ENCODE measurements at places on chromosomes 11 and 22.

DNA sequence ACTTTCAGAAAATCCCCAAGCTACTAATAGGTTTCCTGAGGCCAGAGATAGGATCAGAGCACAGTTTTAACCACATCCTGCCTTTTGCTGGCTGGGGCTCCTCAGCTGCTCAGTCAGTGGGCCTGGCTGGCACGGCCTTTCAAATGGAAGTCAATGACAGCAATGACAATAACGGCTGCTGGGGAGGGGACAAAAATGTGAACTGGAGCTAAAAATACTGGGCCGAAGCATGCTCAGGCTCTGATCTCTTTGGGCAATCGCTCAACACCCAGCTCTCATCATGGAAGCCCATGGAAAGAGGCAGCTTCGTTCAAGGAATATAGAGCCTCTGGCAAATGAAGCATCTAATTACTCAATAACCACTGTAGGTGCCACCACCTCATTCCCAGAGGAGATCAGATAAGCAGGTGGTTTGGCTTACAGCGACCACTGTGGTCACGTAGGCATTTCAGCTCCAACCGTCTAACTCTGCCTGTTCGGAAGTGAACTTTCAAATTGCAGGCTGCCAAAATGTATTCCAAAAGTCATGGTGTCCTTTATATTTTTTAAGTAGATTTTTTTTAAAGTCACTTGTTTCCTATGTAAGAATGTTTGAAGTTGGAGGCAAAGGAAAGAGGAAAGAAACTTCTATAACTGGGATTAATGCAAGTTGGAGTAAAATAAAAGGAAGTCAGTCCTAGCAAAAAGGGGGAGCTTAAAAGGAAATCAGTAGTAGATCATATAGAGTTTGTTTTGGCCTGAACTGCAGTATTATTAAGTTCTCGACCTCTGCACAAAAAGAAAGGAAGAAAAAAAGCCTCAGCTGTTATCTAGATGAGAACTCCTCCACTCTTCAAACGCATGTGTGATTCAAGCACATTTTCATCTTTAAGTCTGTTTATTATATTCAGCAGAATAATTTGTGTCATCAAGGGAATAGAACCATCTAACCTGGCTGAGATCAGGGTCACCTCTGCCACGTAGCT, 14.1 kb downstream of the WT1 start:
- peak; percentile 96 for DNase-seq

GRCh38 chr11:104275992-104276391, 112.0 kb upstream of the PDGFD start:
- DNase-seq = no peak

GRCh38 chr22:33272180-33272579, 214.0 kb upstream of the SYN3 start:
- DNase-seq = no peak

GRCh38 chr11:69635195-69635594, 5.8 kb upstream of the CCND1 start:
- DNase-seq = no peak

DNA sequence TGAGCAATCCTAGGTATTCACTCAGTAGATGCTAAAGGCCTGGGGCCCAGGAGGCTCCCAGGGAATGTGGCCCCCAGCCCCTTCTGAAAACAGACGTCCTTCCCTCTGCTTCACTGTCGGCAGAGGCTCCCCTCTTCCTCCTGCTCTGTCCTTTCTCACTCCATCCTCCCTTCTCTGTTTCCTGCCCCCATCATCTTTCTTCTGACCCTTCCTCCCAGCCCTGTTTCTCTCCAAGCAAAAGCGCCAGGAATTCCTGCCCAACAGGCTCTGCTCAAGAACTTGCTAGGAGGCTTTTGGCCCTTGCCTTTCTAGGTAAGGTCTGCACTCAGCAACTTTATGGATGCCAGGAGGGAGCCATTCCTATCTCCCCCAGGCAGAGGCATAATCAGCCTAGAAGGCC, 300.5 kb downstream of the NTM start:
- DNase-seq = no peak

GRCh38 chr11:40032331-40032730, 1427.1 kb downstream of the LRRC4C start:
- no peak for DNase-seq

DNA sequence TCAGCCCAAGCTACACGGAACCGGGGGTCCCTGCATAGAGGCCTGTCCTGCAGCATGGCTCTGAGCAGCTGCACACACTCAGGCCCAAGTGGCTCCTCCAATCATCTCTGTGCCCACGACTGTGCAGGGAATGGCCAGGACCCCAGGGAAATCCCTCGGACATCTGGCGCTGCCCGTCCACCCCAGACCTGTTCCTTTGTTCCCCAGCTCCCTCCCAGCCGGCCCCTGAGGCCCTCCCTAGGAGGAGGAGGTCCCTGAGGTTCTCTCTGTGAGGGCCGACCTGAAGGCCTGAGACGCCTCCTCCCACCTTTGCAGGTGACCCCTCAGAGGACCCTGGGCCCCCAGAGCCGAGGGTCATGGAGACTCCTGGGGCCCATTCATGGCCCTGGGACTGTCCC, 1.1 kb downstream of the MLC1 start:
- DNase-seq = no peak

GRCh38 chr11:116984186-116984585, 114.0 kb downstream of the SIK3 start:
- peak; percentile 34 for DNase-seq

- DNase-seq = no peak
These were observed 23.4 kb upstream of the CADM1 start for GRCh38 chr11:115527534-115528125.

DNA sequence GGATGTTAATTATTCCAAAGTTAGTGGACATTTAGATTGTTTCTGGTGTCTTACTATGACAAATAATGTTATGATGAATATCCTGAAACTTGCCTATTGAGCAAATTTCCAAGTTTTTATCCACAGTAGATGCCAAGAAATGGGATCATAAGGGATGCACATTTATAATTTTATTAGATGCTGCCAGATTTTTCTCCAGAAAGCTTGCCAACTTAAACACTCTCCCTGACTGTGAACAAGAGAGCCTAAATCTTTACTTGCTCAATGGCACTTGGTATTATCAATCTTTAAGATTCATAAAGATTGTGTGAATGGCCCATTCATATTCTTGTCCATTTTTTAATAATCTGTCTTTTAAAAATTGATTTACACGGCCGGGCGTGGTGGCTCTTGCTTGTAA, 82.4 kb downstream of the SPON1 start:
- no peak for DNase-seq

GRCh38 chr11:13116491-13116890, 107.4 kb downstream of the RASSF10 start:
- peak; percentile 56 for DNase-seq

GRCh38 chr11:42631220-42631843, 680.5 kb upstream of the API5 start:
- no peak for DNase-seq

GRCh38 chr11:126257764-126258163, 10.9 kb downstream of the SRPRA start:
- peak; percentile 68 for DNase-seq

DNA sequence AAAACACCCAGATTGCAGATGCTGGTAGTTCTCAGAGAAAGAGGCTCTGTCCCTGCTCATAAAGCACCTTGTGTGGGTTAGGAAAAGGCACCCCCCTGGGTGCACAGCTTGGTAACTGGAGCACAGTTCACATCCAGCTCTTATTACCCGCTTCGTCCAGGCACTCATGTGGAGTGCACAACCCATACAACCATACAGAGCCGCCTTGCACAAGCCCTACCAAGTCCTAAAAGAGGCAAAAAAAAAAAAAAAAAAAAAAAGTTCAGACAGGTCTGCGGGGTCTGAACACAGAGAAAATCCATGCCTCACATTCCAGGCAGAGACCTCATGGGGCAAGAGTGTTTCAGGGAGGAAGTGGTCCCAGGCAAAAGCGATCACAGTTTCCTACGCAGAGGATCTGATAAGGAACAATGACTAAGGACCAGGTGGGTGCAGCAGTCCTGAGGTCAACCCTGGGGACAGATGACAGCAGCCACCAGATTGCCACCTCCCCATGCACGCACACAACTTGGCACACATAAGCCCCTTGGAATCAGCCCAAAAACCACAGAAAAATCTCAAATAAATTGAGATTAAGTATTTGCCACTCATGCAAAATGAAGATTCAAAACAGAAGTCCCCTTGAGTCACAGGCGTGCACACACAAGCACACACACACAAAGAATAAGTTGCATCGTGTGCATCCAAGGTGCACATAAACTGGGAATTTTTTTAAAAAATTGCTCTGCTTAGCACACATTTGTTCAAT, 12.3 kb downstream of the MB start:
- peak; percentile 90 for DNase-seq

GRCh38 chr22:39277142-39277607, 32.4 kb upstream of the PDGFB start:
- peak; percentile 70 for DNase-seq

DNA sequence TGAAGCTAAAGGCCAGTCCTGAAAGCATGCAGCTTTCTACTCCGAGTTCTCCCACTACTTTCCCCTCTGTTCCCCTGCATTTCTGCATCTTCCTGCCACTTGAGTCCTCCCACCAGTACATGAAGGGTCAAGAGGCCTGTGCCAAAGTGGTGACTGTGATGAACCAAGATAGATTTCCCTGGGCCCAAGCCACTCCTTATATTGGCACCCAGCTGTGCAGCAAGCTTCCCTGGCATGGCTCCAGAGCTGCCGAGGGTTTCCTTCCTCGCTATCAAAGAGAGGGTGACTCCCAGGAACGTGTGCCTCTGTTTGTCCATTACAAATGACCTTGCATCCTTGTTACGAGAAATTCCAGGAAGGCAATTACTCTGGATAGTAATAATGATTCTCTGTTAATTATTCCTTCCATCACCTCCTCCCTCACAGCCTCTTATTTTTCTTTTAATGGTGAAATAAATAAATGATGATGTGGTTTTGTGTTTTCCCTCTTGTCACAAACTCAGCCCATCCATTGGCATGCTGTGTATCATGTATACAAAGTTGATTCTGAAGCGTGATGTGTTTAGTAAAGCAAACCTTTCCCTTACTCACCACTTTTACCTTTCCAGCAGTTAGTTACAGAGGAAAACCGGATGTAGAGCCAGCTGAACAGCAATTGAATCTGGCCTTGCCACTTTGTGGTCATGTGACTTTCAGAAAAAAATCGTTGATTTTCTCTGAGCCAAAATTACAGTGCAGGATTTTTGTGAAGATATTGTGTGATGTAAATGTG, 8.3 kb downstream of the SRSF8 start:
- peak; percentile 37 for DNase-seq

DNA sequence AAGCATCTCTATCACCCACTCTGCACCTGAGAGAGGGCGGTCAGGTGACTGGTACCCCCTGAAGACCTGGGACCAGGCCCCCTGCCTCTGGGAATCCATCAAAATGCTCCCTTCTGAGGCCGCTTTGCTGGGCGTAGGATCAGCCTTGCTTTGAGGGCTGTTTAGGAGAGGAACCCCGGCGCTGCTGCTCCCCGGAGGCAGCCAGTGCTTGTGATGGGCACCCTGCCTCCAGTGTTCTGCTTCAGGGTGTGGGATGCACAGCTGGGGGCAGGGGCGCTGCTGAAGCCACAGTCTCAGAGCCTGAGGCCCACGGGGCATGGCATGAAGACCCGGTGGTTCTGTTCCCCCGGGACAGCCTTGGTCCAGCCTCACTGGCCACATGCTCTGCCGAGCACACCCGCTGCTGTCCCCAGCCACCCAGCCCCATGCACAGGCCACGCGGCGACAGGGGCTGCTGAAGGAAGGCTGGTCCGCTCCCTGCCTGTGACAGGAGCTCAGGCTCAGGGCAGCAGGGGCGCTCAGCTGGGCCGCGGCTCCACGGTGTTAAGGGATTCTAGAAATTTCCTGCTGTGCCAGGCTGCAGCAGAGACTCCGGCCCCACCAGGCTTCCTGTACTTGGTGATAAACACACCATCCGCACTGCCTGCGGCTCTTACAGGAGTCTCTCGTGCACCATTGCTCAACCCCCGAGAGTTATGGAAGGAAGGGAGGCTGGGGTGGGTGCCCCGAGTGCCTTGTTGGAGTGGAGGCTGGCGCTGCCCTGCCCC, 91.0 kb downstream of the KCNQ1 start:
- no peak for DNase-seq

- no peak for DNase-seq
These were observed 11.9 kb downstream of the SCARF2 start for GRCh38 chr22:20425566-20426258.

GRCh38 chr22:49621601-49622210, 206.0 kb downstream of the BRD1 start:
- DNase-seq = no peak

DNA sequence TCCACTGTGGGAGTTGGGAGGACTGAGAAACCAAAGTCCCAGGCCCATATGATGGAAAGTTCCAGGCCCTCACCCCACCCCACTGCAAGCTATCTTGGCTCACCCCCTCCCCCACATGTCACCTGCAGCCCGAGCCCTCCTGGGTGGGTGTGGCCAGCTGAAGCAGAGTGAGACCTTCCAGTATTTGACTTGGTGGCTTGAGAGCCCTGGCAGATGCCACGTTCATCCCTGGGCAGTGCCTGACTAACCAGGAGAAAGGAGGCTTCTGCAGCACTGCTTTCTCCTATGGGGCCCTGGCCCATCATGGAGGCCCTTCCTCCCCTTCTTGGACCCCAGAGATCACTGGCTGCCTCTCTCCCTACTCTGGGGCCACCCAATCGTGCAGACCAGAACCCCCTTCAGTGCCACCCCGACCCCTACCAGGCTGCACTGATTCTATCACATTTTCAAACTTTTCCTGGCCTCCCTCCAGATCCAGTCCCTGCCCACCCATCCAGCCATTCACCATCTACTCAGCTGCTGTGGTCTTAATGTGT, 38.1 kb upstream of the WNT11 start:
- DNase-seq = no peak

DNA sequence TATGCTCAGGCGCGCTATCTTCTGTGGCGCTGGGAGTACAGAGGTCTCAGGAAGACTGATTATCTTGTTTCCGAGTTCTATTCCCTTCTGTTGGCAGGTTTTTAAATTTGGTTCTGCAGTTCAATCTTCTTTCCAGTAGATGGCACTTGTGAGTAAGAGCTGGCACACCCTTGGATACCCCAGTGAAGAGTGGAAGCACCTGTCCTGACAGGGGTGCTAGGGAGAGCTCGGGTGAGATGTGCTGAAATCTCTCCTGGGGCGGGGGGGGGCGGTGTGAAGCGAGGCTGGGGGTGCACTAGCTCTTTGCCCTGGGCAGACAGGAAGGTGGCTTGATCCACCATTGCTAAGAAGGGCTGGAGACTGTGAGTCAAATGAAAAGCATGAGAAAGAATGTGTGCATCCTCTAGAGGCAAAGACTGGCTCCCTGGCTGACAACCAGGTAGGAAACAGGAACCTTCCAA, 679.9 kb upstream of the CCDC179 start:
- DNase-seq = peak; percentile 19

DNA sequence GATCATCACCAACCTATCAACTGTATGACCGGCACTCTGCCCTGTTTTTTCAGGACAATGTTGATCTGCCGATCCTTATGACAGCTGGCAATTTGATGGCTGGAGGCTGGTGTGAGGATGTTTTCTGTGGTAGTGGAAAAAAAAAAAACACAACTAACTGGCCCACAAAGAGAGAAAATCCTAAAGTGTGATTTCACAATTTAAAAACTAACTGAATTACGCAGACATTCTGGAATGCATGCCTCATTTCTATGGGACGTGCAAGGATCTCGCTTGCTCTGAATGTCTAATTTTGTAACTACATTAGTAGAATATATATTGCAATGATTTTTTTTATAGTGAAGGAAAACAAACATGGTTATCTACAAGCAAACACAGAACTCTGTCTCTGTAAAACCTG, 590.5 kb downstream of the ETS1 start:
- DNase-seq = peak; percentile 47
